ENCODE measurements at places on chromosomes 6 and 20.
A peak's percentile ranks its signal among the peaks of the same experiment; 100 is the strongest.

- no peak for DNase-seq
Observed at GRCh38 chr6:47188588-47189021, 121.1 kb downstream of the TNFRSF21 start.

DNA sequence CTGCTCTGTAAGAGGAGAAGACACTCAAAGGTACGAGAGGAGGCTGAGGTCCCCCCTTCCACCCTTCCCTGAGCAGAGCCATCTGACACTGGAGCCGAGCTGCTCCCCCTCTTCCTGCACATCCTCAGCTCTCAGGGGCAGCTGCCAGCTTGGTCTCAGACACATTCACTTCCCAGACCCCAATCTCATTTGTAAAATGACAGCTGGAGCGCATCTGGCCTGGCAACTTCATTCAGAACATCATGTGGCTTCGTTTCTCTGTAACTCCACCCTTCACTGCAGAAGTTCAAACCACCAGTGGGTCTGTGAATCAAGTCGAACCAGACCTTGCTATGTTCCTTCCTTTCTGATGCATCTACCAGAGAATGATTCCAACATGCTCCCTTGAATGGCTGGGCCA is 145.6 kb upstream of the CDH4 start:
- DNase-seq, result no peak

- no peak for DNase-seq
Observed at GRCh38 chr6:19538096-19538495, 299.1 kb upstream of the ID4 start.

DNA sequence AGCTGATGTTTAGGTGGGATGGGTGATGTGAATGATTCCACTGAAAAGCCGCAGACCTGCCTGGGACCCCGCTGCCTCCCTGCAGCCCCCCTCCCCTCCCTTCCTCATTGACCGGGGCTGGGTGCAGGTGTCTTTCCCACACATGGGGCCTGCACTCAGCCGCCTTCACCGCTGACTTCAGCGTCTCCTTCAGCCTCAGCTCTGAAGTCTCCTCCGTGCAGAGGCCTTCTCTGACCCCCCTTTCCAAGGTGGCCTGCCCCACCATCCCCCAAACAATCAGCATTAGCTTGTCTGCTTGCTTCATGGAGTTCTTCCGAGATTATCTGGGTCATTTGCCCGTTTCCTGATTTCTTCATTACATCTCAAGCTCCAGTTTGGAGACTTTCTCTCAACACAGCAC is 140.7 kb downstream of the SMOC2 start:
- DNase-seq, result no peak

DNA sequence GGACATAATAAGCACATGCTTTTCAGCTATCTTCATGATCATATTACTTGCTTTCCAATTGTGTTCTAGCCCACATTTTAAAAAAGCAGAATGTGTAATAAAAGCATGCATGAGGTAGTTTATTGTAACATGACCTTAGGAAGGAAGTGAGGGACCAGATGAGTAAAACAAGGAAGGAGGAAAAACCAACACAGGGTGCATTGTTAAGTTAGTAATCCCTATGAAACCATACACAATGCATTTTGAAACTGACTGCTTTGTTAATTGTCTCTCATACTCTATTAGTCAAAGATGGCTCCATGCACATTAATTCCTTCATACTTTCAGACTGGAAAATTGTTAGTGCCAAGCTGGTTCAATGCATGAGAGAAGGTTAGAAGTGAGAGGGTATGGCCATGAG is 37.7 kb upstream of the CENPW start:
- DNase-seq, result no peak

GRCh38 chr6:98875375-98875774 is 41.0 kb downstream of the POU3F2 start:
- no peak for DNase-seq

DNA sequence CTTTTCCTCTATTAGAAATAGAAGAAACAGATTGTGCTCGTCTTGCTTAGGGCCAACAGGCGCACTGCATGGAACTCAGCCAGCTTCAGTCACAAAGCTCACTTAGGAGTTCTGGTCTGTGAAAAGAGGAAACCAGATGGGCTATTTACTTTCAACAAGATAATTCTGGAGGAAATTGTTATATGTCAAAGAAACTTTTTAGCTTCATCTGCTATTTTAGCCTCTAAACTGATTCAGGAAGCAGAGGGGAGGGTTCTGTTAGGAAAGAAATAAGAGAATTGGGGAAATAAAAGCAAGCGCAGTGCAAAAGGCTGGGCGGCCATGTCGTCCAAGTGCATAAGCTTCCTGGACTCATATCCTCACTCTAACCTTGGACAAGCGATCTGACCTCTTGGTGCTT is 21.3 kb downstream of the PRKN start:
- DNase-seq, result no peak

- DNase-seq, result no peak
Observed at GRCh38 chr6:169365567-169366257, 112.1 kb upstream of the THBS2 start.

- DNase-seq, result no peak
Observed at GRCh38 chr6:17971128-17972073, 16.0 kb downstream of the KIF13A start.

- DNase-seq, result no peak
Observed at GRCh38 chr6:77464495-77464867, 1.2 kb upstream of the HTR1B start.

- no peak for DNase-seq
Observed at GRCh38 chr20:37234254-37234581, 27.4 kb downstream of the GHRH start.

DNA sequence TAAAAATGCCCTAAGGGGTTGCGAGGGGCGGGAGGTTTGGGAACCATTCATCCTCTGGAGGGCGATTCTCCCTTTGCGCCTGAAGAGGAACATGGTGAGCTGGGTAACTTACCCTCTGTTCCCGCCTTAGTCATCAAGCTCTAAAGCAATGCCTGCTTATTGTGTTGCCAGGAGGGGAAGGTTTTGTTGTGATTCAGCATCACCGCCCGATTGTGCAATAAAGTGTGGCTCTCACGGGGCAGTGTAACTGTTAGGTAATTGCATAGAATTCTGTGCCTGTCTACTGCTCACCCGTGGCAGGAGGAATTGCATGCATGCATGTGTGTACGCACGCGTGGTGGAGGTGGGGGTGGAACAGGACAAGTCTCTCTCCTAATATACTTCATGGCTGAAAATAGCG is 95.5 kb upstream of the AGPAT4 start:
- no peak for DNase-seq

GRCh38 chr20:13995841-13996240 is 525 bp downstream of the MACROD2 start:
- DNase-seq, result peak; percentile 50

GRCh38 chr20:14882157-14882556 is 544.7 kb upstream of the FLRT3 start:
- no peak for DNase-seq

- DNase-seq, result no peak
Observed at GRCh38 chr6:24872779-24873178, 63.0 kb downstream of the RIPOR2 start.

GRCh38 chr20:49585585-49586245 is 17.8 kb upstream of the PTGIS start:
- DNase-seq, result no peak

DNA sequence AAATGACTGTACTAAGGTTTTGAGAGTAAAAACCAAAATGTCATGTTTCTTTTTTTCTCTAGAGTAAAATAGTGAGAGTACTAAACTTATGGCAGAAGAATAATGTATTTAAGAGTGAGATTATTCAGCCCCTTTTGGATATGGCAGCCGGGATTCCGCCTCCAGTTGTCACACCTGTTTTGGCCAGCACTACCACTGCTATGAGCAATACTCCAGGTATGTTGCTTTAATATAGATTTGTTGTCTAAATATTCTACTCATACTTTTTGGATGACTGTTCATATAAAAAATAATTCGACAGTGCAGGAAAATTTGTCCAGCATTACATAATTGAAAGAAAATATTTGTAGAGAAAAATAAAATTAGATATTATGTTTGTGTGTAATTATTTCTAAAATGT is 59.5 kb downstream of the SCAF8 start:
- no peak for DNase-seq

DNA sequence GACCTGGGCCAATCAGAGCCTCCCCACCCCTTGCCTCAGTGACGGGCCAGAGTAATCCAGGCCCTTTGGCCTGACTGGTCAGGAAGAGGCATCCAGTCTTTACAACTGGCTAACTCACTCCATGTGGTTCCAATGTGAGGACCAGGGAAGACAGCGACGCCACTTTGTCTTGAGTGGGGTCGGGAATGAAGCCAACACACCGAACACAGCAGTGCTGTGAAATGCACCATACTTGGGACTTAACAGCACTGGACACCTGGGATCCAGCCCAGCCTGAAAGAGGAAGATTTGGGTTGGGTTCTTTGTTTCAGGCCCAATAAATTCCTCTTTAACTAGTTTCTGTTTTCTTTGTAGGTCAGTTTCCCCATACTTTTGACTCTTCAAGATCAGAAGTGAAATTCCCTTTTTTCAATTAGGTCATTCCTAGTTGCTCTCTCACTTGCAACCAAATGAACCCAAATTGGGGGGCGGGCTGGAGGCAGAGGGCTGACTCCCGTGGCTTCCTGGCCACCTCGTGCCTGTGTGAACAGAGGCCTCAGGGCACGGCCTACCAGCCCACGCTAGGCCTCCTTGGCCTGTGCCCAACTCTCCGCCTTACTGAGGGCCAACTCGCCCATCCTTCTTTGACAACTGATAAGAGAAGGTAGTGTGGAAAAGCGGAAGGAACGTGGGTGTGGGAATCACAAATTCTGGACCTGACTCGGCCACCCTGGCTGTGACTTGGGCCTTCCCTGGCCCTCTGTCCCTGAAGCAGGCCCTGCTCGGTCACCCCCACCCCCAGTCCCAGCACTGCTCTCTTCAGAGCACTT is 17.1 kb downstream of the SULF2 start:
- DNase-seq, result no peak

DNA sequence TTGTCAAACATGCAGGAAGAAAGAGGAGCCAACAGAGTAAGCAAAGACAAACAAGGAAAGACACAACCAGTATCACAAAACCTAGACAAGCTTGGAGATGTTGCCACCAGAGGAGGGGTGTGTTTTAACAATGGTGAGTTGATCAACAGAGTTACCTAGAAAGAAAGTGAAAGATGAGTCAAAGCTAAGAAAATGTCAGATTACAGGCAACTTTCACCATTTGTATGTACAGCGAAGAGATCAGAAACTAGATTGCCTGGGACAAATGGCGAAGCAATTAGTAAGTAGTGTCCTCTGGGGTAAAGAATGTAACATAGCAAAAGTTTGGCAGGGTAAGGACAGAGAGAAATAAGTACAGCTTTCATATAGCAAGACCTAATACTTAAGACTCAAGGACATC is 51.6 kb upstream of the POU3F2 start:
- no peak for DNase-seq

GRCh38 chr6:105591053-105591452 is 188.2 kb upstream of the PREP start:
- no peak for DNase-seq

DNA sequence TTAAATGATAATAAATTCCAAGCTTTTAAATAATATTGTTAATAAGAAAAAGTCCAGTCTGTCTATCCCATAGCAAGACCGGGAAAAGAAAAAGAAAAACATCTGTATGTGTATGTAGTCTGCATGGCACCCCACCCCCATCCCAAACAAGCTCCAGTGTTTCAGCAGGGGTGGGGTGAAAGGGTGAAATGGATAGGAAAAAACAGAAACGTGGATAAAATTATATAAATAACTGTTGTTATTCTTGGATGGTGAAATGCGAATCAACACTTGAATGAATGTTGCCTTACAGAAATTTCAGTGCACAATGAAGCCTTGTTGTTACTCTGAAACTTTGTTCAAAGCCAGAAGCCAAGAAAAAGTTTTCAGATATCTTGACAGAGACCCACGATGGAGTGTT is 31.4 kb downstream of the HAO1 start:
- DNase-seq, result no peak

DNA sequence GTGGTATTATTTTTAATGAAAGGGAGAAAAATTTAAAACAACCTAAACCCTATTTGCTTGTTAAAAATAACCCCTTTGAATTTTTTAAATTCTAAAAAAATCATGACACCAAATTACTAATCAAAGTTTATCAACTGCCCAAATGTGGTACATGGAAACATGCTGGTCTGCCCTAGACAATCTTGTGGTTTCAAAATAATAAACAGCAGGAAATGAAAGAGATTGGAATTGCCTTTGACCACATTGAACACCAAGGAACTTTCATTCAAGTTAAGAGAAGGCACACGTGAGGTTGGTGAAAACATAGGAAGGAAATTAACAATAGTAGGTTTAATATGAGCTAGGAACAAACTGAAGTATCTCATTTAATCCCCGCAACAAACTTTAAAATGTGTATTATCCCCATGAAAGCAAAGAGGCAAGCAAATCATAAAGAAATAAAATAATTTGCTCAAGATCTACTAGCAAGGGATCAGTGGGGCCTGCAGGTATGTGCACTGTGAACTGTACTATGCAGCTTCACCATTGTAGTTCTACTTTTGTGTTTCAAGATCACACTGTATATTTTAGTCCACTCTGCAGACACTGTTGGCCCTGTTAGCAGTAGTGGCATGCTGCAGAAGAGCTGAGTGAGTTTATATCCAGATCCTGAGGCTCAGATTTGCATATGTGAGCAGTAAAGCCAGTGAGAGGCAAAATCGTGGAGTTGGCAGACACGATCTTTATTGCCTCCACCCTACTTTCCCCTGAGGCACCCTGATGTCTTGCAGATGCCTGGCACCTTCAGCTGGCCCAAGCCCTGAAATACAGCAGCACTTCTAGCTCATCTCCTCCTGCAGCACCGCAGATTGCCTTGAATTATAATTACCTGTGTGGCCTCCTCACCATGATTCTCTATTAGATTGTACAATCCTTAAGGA is 157.8 kb upstream of the TENT5A start:
- no peak for DNase-seq

DNA sequence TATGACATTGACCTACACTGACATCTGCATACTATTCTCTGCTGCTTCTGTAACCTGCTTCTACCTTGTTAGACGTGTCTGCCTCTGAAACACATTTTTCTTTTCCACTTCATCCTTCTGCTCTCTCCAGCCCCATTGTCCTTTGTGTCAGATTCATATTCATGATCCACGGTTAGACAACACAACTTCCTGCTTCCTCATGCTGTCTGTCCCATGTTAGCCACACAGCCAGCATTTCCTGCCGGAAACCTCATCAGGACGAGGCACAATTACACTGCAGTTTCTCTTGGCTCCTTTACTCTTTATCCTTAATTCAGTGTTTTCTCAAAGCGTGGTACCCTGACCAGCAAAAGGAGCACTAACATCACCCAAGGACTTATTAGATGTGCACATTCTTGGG is 150.2 kb downstream of the TBC1D7 start:
- DNase-seq, result no peak

Measured in HEK293T (cell line).